Stimulated activated CD4-positive, alpha-beta T cell treated with anti-CD3 and anti-CD28 coated beads, Interleukin-15, amount 100 ng/mL, for 48 hours (primary cell): ENCODE measurements at places on chromosomes 4 and X.

DNA sequence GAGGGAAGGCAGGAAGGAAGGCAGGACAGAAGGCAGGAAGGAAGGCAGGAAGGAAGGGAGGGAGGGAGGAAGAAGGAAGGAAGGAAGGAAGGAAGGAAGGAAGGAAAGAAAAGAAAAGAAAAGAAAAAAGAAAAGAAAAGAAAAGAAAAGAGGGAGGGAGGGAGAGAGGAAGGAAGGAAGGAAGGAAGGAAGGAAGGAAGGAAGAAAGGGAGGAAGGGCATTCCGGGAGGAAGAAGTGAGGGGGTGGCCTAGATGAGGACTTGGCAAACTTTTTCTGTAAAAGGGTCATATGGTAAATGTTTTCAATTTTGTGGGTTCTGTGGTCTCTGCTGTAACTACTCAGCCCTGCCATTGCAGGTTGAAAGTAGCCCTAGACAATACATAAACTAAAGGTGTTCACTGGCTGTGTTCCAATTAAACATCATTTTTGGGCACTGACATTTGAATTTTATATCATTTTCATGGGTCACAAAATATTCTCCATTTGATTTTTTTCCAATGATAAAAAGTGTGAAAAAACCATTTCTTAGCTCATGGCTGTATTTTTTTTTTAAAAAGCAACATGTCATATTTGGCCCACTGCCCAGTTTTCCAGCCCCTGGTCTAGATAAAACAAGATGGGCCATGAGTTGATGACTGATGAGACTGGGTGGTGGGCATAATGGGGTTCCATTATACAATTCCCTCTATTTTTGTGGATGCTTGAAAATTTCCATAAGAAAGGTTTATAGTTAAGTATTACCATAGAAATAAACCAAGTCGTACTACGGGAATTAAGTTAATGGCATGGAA is 3.1 kb downstream of the ZNF630 start:
- no peak for DNase-seq

GRCh38 chr4:156223985-156224384 is 270.3 kb upstream of the CTSO start:
- DNase-seq, result no peak

- DNase-seq, result no peak
Observed at GRCh38 chr4:151045907-151046306, 30.8 kb upstream of the LRBA start.

DNA sequence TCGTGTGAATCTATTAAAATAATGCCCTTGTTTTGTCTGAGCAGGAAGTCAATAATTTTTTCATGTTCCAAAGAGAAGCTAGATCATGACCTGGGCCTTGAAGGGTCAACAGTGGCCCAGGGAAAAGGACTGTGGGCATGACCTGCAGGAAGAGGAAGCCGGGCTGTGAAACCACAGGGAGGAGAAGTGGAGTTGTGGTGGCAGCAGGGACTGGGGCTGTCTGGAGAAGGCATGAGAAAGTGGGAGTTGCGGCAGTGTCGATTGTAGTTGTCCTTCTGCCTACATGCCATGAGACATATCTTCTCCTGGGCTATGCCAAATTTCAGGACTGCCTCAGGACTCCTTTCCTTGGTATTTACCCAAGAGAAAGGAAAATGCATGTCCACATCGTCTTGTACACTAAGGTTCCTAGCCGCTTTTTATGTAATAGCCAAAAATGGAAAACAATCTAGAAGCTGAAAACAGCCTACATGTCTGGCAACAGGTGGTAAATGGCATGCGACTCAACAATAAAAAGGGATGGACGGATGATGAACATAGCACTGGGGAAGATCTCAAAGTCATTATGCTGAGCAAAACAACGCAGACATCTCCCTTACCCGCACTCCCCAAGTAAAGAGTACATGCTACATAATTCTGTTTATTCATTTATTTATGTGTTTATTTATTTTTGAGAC is 13.6 kb upstream of the PTTG2 start:
- no peak for DNase-seq

DNA sequence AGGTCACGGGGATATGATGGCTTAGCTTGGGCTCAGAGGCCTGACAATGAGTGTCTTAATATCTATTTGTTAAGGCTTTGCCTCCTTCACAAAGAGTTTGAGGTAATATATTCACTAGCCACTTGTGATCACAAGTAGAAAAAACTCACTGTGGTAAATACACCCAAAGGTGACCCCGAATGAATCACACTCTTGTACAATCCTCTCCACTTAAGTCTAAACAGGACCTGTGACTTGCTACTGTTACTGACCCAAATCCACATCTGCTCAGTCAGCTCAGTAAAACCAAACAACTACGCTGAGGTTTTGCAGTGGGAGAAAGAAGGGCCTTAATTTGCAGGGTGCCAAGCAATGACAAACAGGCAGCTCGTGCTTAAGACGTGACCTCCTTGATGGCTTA is 223.8 kb upstream of the MAGEC2 start:
- DNase-seq, result no peak

- DNase-seq, result no peak
Observed at GRCh38 chr4:4859325-4859798, at the start of gene MSX1. Gene MSX1, plus strand, starts transcription at chr4:4859665. Its CDS starts 235 bp downstream, at chr4:4859900.

DNA sequence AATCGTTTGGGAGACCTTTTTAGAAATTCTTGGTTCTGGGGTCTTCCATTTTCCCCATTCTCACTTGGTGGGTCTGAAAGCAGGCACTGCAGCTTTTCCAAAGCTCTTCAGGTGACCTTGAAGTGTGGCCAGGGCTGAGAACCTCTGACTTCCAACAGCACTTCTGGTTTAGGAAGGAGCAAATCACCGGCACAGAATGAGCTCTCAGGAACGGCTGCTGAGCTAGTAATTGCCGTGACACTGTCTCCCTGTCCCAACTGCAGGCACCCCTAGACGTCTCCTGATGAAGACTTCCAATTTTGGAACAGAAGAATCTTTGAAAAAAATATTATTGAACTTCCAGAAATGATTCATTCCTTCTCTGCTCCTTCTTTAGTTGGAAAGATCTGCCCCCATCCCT is 31.3 kb downstream of the CD38 start:
- DNase-seq, result no peak

- no peak for DNase-seq
Observed at GRCh38 chr4:84028340-84028739, 470.8 kb downstream of the NKX6-1 start.

GRCh38 chr4:165027762-165028402 is 3.9 kb upstream of the TRIM60 start:
- no peak for DNase-seq

GRCh38 chr4:90546114-90546513 is 418.9 kb downstream of the CCSER1 start:
- DNase-seq, result no peak

DNA sequence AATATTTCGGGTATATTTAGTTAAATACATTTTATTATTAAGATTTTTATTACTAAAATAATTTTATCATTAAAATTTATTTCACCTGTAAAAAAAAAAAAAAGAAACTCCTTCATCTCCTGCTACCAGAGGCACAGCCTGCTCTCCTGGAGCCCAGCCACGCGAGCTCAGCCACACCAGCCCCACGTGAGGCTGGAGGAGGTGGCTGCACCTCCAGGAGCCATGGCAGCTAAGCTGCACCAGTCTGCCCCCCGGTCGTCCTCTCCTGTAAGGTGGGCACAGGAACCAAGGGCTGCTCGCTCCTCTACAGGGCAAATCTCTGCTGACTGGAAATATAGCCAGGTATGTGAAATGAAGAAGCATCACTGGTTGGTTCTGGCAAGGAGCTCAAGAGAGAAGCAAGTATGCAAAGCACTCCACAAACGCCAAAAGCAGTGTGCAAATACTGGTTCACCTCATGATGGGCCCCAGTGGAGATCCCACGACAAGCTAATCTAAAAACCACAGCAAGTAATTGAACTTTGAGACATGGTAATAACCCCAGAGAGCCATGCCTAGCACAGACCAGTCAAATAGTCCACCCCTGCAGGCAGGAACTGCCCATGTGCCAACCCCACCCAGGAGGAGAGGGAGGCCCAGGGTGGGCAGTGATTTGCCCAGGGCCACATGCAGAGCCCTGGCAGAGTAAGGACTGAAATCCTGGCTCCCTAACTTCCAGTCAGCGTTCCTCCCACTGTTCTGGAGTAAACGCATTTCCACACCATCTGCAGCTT is 90.1 kb downstream of the WFS1 start:
- no peak for DNase-seq

DNA sequence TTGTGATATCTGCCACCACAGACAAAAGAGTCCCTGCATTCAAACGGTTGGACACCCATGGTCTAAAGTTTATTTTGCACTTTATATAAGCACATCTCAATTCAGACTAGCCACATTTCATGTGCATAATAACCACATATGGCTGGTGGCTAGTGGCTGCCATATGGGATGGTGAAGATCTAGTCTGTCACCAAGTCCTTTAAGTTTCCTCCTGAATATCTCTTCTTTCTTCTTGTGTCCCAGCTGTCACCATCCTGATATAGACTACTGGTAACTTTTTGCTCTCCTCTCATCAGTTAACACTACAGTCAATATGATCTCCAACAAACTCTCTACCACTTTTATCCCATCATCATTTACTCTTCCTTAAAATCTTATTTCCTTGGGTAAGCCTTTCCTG is 9.3 kb downstream of the HSPA4L start:
- DNase-seq, result no peak

DNA sequence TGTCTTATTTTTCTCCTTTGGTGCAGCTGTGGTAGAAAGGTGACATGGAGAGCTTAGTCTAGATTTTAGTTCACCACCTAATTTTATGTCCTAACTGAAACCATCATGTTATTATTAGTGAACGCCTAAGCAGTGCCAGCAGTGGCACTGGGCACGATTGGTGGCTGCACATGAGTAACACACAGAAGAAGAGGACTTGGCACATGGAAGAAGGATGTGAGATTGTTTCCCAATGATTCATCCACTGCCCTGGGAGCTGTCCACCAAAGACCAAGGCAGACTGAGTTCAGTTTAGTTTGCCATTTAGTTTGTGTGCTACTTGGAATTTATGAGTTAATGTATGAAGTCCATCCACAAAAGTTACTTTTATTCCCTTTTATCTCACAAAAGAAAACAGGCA is 68.1 kb upstream of the NAP1L5 start:
- DNase-seq, result no peak

GRCh38 chr4:184388106-184388505 is 86.2 kb downstream of the IRF2 start:
- DNase-seq, result no peak

- no peak for DNase-seq
Observed at GRCh38 chr4:7828011-7828720, 111.5 kb downstream of the AFAP1 start.

- DNase-seq, result no peak
Observed at GRCh38 chr4:66640233-66640990, 904.9 kb downstream of the CENPC start.

GRCh38 chr4:121050300-121050699 is 22.0 kb downstream of the NDNF start:
- no peak for DNase-seq

DNA sequence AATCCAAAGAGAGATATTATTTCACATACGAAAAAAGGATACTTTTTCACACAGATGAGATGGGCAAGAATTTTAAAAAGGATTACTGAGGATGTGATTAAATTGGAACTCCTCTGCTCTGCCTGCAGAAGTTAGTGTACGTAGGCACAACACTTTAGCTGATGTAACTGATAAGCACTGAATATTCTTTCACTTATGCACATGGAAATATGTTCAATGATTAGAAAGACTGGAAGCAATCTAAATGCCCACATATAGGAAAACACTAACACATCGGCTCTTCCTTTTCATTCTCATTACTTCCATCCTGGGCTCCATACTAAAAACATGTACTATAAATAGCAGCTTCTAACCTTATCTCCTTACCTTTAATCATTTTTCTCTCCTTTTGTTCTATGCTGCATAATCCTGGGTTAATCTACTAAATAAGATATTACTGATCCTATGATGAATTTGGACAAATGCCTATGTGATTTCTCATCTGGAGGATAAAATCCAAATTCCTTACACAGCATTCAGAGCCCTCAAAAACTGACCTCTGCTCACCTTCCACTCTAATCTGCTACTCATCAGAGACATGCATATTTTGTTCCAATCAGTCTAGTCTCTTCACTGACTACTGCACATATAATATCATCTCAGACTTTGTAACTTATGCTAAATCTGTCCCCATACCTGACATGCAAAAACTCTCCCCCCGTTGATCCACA is 197.8 kb downstream of the PDGFC start:
- no peak for DNase-seq

- no peak for DNase-seq
Observed at GRCh38 chr4:141686146-141686775, 49.9 kb downstream of the IL15 start.

DNA sequence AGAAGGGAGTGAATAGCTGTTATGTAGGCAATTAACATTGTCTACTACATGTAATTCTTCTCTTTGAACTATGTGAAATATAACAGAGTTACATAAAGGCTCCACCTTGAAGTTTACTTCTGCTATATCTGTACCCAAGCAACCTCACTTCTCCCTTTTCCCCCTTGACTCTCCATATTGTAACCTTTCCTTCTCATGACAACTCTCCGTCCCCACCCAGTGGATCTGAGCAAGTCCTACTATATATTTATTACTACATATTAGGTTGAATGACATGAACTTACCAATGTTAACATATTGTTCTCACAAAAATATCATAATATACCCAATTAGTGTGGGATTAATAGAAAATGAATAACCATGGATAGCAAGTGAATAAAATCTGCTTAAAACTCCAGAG is 93.2 kb upstream of the ATP8A1 start:
- DNase-seq, result no peak
